Colonic mucosa (tissue), 4 donors: ENCODE measurements at places on chromosomes 1 and 21. TPM values are rescaled to one million over a fixed set of nuclear protein-coding genes. Genes with fewer than 3 reads are reported as not detected.
A peak's percentile ranks its signal among the peaks of the same experiment; 100 is the strongest.

DNA sequence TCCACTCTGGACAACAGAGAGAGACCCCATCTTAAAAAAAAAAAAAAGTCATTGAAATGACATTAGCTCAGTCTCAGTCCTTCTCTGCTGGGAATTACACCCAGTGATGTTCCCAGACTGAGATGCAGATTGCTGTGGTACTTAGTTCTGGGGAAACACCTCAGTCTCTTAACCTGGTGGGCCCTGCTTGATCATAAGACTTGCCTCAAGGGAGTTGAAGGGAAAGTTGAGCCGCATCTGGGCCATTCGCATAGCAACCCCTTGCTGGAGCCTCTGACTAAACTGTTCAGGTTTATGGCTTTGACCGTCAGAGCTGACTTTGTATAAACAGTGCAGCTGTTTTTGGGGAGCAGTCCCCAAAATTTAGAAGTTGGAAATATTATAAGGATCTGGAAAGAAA lies 13.4 kb downstream of the FCRL4 start:
- no peak overlapping the region for H3K27ac ChIP-seq
- no peak for DNase-seq
- no peaks in the 10 kb centered on the region for H3K4me1 ChIP-seq
- H3K4me3 ChIP-seq: no peak overlapping the region

- H3K36me3 ChIP-seq: no peaks in the 10 kb centered on the region
- no peak overlapping the region for H3K27ac ChIP-seq
- DNase-seq: no peak
- H3K4me3 ChIP-seq: no peak overlapping the region
These were observed 89.7 kb upstream of the ADAR start for GRCh38 chr1:154697710-154698109.

- H3K4me1 ChIP-seq: no peaks in the 10 kb centered on the region
- H3K4me3 ChIP-seq: no peak overlapping the region
- DNase-seq: no peak
These were observed 21.3 kb downstream of the MIIP start for GRCh38 chr1:12040457-12041051.

- H3K27ac ChIP-seq: no peak overlapping the region
- peaks cover 4% of the 10 kb centered on the region for H3K4me1 ChIP-seq
- H3K36me3 ChIP-seq: no peaks in the 10 kb centered on the region
- no peaks in the 10 kb centered on the region for H3K27me3 ChIP-seq
- H3K4me3 ChIP-seq: no peak overlapping the region
- no peak for DNase-seq
These were observed 5.2 kb upstream of the ARID1A start for GRCh38 chr1:26690576-26691031.

GRCh38 chr1:56092684-56093570 lies 486.4 kb downstream of the PLPP3 start:
- no peaks in the 10 kb centered on the region for H3K36me3 ChIP-seq
- H3K27me3 ChIP-seq: no peaks in the 10 kb centered on the region
- no peak overlapping the region for H3K27ac ChIP-seq
- H3K4me3 ChIP-seq: no peak overlapping the region
- DNase-seq: no peak

GRCh38 chr1:33180226-33180910 lies 1.5 kb downstream of the TRIM62 start:
- peak overlapping the region; percentile 85 for H3K4me3 ChIP-seq
- H3K27me3 ChIP-seq: no peaks in the 10 kb centered on the region
- H3K4me1 ChIP-seq: peaks cover 4% of the 10 kb centered on the region
- no peak overlapping the region for H3K27ac ChIP-seq
- H3K36me3 ChIP-seq: no peaks in the 10 kb centered on the region

DNA sequence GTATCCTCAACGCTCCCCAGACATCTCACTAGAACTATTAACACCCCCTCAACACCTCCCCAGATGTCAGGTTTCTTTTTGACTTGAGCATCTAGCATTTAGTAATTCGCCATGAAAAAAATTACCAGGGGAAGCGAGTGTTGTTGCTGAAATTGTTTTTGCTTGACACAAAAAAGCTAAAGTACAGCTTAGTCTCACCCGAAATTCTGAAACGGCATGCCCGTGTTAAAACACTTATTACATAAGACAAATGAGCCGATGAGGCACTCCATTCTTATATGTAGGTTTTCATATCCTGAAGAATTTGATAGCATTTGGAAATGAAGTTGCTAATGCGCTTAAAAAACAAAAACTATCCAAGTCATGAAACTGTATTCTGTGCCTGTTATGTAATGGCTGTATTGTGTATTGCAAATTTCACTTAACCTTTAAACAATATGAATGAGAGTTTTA lies 1.3 kb upstream of the NRIP1 start:
- no peaks in the 10 kb centered on the region for H3K4me1 ChIP-seq
- H3K27me3 ChIP-seq: no peaks in the 10 kb centered on the region
- peak overlapping the region; percentile 61 for H3K4me3 ChIP-seq
- no peaks in the 10 kb centered on the region for H3K36me3 ChIP-seq
- peak overlapping the region; percentile 97 for H3K27ac ChIP-seq

DNA sequence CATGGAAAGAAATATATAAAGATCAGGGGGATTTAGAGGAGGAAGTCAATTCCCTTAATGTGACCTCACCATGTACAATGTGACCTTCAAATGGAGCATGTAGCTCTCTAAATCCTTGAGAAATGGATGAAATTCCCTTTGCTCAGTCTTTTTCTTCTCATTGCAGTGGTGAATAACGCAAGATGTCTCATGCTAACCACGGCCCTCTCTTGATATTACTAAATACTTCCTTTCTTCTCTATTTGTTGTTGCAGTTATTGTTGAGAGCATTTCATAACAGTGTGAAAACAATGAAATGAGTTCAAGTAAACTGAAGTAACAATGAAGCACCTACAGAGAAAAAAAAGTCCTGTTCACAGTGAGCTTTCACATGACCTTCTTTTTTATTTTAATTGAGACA lies 55.6 kb downstream of the ZNF281 start:
- no peaks in the 10 kb centered on the region for H3K36me3 ChIP-seq
- DNase-seq: no peak
- H3K27me3 ChIP-seq: no peaks in the 10 kb centered on the region
- H3K4me1 ChIP-seq: no peaks in the 10 kb centered on the region

GRCh38 chr1:36560621-36561360 lies 78.1 kb upstream of the CSF3R start:
- no peak for DNase-seq
- H3K36me3 ChIP-seq: no peaks in the 10 kb centered on the region
- no peaks in the 10 kb centered on the region for H3K4me1 ChIP-seq
- H3K27ac ChIP-seq: no peak overlapping the region
- H3K27me3 ChIP-seq: no peaks in the 10 kb centered on the region

GRCh38 chr21:23471877-23472276 lies 2135.4 kb downstream of the MRPL39 start:
- no peaks in the 10 kb centered on the region for H3K27me3 ChIP-seq
- H3K36me3 ChIP-seq: no peaks in the 10 kb centered on the region
- no peak overlapping the region for H3K27ac ChIP-seq
- DNase-seq: no peak

DNA sequence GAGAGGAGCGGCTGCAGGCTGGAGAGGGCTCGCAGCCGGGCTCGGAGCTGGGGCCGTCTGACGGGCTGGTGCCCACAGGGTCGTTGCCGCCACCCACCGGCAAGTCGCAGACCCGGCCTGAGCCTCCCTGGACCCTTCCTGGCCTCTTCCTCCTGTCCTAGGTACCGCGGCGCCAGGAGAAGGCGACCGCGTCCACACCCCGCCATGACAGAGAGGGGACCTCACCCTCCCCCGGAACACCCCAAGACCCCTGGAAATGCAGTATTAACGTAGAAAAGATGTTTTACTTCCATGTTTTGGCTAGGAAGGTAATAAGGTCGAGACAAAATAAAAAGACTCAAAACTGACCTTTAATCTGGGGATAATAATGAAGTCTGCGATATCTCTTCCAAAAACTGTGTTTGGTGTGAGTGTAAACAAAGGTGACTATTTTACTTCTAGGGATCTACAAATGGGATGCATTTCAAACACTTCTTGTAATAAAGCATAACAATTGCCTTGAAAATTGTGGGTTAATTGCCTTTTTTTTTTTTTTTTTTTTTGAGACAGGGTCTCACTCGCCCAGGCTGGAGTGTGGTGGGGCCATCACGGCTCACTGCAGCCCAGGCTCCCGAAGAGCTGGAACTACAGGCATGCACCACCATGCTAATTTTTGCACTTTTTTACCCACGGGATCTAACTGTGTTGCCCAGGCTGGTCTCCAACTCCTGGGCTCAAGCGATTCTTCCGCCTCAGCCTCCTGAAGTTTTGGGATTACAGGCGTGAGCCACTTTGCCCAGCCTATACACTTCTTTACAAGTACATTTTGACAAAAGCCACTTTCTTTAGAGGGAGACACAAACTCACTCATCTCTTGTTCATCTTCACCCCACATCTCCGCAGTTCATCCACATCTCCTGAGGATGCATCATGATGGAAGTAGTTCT lies 838 bp upstream of the RSRP1 start:
- peaks cover 15% of the 10 kb centered on the region for H3K4me1 ChIP-seq
- peak overlapping the region; percentile 90 for H3K4me3 ChIP-seq
- H3K36me3 ChIP-seq: peaks cover 15% of the 10 kb centered on the region

DNA sequence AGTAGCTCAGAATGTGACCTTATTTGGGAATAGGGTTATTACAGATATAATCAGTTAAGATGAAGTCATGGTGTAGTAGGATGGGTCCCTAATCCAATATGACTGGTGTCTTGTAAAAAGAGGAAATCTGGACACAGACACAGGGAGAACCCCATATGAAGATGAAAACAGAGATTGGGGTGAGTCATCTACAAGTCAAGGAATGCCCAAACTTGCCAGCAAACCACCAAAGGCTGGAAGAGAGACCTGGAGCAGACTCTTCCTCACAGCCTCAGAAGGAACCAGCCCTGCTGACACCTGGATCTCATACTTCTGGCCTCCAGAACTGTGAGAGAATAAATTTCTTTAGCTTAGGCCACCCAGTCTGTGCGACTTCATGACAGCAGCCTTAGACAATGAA lies 29.9 kb downstream of the KRTAP19-8 start:
- H3K4me1 ChIP-seq: no peaks in the 10 kb centered on the region
- DNase-seq: no peak
- no peaks in the 10 kb centered on the region for H3K27me3 ChIP-seq

DNA sequence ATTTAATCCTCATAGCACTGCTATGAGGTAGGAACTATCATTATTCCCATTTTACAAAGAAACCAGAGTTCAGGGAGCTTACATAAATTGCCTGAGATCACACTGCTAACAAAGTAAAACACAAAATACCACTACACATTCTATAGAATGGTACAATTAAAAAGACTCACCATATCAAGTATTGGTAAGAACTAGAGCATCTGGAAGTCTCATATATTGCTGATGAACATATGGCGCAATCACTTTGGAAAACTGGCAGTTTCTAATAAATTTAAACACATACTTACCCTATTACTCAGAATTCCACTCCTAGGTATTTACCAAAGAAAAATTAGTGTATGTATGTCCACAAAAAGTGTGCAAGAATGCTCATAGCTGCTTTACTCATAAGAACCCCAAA lies 261.5 kb downstream of the RRAGC start:
- H3K4me1 ChIP-seq: no peaks in the 10 kb centered on the region
- H3K27me3 ChIP-seq: no peaks in the 10 kb centered on the region
- H3K36me3 ChIP-seq: no peaks in the 10 kb centered on the region
- DNase-seq: no peak

TNFSF4 gene
- 0.44 TPM for total RNA-seq

ORC1 gene
- total RNA-seq: 19.6 TPM

HTR6 gene
- not detected for total RNA-seq

CALML6 gene
- not detected for total RNA-seq

GBP5 gene
- total RNA-seq: 3.0 TPM
